Lung (tissue), 17 donors: ENCODE measurements at places on chromosomes 5 and 9. TPM values are rescaled to one million over a fixed set of nuclear protein-coding genes. Genes with fewer than 3 reads are reported as not detected.

SLC25A2 gene
- 0.83 TPM for total RNA-seq

HABP4 gene
- 6.5 TPM for total RNA-seq

DNAJC25 gene
- 5.0 TPM for total RNA-seq

PCDHGA2 gene
- 5.5 TPM for total RNA-seq

- DNase-seq, result no peak
Measured at GRCh38 chr9:100087218-100087617, 11.6 kb downstream of the ERP44 start.

DNA sequence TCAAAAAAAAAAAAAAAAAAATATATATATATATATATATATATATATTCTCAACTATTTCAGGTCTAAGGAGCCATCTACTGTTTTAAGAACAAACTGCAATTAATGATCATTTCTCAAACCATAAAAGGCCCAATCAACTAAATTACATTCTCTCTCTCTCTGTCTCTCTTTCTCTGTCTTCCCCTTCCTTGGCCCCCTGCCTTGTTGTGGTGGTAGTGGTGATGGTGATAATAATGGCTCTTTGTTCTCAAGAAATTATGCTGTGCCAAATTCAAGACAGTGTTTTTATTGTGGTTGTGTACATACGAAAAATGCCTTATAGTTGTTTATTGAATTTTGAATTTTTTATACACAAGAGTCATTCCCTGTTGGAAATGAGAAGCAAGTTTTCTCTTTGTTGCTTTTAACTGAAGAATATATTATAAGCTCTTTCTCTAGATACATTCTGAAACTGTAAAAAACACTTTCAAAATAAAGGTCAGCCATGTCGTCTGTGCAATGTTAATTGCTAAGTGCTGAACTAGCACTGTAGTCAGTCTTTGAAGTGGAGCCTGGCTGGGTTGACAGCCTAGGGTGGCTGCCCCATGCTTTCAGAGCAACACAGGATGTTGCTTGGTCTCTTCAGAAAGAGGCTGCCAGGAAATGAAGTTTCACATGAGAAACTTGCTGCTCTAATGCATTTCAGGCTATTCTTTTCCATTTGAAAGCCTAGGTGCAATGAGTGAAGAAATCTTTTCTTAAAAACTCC, 96.0 kb downstream of the HINT1 start:
- no peak for DNase-seq

DNA sequence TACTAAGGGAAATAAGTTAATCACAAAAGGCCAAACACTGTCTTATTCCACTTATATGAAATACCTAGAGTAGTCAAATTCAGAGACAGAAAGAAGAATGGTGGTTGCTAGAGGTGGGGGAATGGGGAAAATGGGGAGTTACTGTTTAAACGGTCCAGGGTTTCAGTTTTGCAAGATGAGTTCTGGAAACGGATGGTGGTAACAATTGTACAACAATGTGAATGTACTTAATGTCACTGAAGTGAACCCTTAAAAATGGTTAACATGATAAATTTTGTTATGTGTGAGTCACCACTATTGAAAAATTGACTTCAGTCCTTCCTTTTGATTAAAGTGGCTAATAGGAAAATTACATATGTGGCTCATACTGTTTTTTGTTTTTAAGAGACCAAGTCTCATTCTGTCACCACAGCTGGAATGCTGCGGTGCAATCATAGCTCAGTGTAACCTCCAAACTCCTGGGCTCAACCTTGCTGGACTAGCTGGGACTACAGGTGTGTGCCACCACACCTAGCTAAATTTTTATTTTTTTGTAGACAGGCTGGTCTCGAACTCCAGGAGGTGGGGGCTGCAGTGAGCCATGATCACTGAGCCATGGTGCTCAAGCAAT, 8.7 kb downstream of the UBQLN1 start:
- no peak for DNase-seq

DNA sequence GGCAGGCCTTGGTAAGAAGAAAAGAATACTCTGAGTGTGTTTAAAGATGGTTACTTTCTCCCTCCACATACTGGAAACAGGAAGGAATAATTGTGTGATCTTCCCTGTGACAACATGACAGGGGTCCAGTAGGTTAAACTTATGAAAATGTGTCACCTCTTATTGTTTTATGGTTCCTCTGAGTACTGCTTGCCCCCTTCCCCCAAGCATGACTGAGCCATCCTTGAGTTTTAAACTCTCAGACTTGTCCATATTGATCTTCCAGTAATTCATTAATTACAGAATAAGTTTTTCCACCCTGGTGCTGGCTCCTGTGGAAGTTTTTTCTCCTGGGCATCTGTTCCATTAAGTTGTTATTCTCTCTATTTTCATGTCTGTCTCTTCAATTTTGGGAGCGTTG, 95.8 kb downstream of the CNTLN start:
- DNase-seq, result no peak

DNA sequence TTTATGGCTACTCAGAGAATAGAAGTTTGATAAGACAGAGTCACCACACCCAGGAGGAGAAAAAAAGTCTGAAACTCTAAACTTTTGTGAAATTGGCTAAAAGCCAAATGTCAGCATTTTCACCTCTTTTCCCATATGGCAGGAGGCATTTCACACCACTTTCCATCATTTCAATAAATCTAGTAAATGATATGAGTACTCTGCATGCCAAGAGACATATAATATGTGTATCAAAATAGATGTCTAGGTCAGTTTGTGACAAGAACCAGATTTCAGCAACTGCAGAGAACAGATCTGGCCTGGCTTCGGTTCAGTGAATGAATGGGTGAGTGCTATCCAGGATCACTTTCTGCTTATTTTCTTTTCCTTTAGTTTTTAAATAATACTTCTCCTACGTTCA, 470.8 kb downstream of the ENC1 start:
- DNase-seq, result peak; percentile 76

DNA sequence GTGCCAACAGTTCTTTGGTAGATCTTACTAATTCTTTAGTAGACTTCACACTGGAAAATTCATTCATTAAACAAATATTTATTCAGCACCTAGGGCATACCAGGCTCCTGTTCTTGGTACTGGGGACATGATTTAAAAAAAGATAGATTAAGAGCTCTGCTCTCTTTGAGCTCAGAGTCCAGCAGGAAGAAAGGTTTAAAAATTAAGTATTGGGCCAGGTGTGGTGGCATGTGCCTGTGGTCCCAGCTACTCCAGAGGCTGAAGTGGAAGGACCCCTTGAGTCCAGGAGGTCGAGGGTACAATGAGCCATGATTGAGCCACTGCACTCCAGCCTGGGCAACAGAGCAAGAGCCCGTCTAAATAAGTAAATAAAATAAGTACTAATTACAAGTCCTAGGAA, 41.4 kb downstream of the ENC1 start:
- no peak for DNase-seq

GRCh38 chr5:132635873-132636272, 22.1 kb upstream of the IL13 start:
- DNase-seq, result no peak

DNA sequence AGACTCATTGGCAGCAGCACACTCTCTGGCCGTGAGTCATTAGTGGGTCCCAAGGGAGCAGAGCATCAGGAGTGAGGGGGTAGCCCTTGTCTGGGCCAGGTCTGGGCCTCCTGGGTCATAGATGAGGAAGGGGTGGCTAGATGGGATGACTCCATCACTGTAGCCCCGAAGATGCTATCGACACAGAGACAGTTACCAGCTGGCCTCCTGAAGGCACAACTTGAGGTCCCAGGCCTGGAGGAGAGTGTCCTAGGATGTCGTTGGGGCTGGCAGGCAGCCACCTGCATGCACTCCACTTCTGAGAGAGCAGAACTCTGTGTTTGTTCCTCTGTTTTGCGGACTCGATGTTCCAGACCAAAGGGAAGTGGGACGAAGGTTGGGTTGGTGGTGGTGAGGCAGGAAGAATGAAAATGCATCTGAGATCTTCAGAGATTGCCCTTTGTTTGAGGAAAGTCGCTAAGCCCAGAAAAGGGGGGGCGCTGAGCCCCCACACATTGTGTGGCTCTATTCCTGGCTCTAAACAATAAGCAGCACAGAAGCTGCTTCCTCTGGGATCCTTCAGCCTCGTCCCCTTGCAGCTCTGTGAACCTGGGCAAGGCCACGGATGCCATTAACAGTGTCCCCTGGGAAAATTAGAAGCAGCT, 4.7 kb downstream of the BTNL9 start:
- DNase-seq, result no peak

DNA sequence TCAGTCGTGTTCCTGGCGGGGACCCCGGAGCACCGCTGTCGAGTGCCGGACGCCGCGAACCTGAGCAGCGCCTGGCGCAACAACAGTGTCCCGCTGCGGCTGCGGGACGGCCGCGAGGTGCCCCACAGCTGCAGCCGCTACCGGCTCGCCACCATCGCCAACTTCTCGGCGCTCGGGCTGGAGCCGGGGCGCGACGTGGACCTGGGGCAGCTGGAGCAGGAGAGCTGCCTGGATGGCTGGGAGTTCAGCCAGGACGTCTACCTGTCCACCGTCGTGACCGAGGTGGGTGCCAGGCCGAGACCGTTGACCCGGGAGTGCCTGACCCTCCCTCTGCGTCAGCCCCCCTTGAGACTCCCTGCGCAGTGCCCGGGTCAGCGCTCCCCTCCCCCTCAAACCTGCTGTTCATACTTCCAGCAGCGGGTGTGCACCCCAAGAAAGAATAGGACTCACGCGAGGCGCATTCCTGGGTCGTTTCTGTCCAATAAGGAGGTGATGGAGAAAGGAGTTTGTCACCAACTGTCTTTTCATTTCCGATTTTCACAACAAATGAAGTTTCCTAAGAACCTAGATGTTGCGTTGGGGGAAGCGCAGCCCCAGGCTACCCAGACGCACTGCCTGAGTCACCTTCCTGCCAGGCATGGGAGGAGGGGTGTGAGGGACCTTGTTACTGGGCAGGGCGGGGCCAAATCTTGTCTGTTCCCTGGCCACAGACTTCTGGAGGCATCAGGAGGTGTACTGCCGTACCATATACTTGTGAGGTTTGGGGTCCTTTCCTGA, 722 bp downstream of the SLC22A4 start:
- peak; percentile 33 for DNase-seq

- DNase-seq, result no peak
Measured at GRCh38 chr5:13250464-13251291, 693.8 kb downstream of the DNAH5 start.

DNA sequence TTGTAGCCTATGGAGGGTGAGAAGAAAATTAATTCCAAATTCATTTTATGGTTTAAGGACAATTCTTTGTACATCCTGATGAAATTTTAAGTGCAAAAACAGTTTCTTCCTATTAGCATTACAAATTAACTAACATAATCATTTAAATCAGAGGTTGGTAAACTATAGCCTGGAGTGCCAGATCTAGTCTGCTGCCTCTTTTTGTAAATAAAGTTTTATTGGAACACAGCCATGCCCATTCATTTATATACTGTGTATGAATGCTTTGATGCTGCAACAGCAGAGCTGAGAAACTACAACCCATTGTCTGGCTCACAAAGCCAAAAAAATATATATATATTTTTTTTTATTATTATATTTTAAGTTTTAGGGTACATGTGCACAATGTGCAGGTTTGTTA, 80.2 kb downstream of the FNIP1 start:
- DNase-seq, result no peak

DNA sequence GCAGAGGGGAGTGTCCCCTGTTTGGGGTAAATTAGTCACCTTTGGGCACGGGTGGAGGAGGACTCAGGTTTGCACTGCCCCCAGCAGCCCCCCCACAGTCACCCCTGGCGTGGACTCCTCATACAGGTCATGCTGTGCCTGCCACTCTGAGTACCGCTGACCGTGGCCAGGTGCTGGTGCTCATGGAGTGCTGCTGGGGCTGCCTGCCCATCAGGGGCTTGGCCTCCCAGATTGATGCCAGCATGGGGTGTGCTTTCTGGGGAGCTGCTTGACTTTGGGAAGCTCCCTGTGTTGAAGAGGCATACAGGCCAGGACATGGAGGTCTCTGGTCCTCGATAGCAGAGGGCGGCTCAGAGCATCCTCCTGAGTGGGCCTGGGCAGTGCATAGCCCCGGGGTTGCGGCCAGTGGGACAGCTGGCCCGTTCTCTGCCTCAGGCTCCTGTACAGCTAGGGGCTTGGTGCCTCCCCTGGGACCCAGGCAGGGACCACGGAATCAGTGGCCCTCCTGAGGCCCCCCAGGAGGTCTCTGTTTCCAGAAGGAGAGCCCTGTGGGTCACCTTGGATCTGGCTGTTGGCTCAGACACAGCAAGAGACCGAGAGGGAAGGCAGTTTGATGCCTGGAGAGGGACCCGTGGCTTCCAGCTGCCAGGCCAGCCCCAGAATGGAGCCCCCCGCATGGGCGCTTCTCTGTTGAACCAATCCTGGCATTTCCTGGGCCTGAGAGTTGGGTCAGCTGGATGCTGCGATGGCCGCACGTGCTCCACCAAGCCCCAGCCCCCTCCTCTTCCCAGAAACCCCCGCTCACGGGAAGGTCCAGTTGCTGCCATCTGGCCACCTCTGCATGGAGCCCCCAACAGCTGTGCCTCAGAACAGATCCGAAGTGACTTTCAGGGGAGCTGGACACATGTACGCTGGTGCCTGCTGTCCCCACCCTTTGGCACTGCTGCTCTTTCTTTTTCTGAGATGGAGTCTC, 6.1 kb upstream of the AJM1 start:
- no peak for DNase-seq

DNA sequence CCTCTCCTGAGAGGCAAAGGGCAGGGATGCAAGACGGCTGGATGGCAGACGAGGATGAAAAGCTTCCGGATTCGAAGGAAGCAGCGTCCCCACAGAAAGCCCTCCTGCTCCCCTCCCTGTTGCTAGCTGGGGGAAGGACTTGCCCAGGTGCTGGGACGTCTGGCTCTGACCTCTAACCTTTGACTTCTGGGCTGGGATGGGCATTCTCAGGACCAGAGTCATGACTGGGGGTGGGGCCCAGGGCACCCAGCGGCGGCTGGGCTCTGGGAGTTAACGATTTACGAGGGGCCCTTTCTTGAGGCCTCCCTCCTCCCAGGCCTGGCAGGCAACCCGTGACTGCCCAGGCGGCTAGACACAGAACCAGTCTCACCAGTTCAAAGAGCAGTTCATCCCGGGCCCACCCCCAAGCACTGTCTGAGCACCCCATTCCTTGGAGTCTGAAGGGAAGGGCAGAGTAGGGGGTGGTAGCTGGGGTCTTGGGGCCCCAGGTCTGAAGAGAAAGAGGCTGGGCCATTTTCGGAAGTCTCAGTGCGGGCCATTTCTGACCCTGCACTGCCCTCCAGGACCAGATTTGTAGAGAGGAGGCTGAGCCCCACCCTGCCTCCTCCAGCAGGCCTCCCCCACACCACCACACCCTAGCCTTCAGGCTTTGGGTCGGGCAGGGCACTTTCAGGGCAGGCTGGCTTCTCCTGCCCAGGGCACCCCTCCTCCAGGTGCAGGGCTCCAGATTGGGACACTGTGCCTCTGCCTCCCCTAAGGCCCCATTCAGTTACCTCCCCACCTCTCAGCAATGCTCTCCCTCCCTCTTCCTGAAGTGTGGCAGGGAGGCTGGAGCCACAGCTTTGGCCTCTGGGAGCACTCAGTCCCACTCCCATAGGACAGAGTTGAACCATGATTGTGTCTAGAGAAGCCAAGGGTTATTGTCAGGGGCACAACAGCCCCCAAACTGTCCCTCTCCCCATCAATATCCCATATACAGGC, 5.0 kb upstream of the CXXC5 start:
- DNase-seq, result peak; percentile 64
